ENCODE measurements at places on chromosomes 4 and X. TPM values are rescaled to one million over a fixed set of nuclear protein-coding genes. Genes with fewer than 3 reads are reported as not detected.

CT45A10 gene
- not detected for total RNA-seq

NWD2 gene
- 0.17 TPM for total RNA-seq

TSPAN7 gene
- 54.0 TPM for total RNA-seq

HEPH gene
- total RNA-seq = 2.2 TPM

HHIP gene
- total RNA-seq = 9.7 TPM

PTPN13 gene
- total RNA-seq = 44.1 TPM

TMPRSS11F gene
- not detected for total RNA-seq

- DNase-seq = no peak
Observed at GRCh38 chrX:129525896-129526295, 2.6 kb upstream of the SMARCA1 start.

DNA sequence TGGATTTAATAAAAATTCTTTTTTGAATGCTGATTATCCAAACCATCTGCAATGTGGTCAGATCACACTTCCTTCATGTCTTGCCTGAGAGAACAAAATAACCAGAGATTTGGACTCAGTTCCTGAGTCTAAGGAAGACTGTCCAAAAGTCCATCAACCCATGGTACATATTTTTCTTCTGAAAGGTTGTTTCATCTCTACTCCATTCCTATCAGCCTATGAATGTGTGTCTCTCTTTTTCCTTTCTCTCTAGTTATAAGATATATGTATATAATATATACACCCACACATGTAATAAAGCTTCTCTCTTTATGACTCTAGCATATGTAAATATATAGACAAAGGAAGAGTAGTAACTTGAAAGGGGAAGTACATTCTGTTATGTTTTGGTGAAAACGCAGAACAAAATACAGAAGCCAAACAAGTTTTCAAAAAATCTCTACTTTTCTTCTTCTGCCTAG, 226.9 kb downstream of the ARHGAP24 start:
- no peak for DNase-seq

- no peak for DNase-seq
Observed at GRCh38 chr4:126976850-126977632, 655.7 kb upstream of the INTU start.

GRCh38 chr4:6910340-6910959, 824 bp downstream of the TBC1D14 start:
- peak; percentile 27 for DNase-seq

DNA sequence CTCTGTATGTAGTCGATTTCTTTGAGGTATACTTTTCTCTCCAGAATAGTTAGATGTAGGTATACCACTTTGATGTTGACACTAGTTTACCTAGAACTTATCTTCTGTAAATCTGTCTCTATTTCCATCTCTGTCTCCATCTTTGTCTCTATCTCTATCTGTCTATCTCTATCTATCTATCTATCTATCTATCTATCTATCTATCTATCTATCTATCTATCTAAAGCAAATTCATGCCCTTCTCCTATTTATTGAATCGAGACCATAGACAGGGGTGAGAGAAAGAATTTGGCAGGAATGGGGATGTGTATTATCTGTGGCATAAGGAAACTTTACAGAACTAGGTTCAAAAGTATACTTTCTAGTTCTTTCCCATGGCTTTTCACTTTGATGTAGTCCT, 21.4 kb downstream of the HPRT1 start:
- DNase-seq = no peak

- DNase-seq = peak; percentile 45
Observed at GRCh38 chr4:1711571-1712215, 426 bp downstream of the SLBP start.

DNA sequence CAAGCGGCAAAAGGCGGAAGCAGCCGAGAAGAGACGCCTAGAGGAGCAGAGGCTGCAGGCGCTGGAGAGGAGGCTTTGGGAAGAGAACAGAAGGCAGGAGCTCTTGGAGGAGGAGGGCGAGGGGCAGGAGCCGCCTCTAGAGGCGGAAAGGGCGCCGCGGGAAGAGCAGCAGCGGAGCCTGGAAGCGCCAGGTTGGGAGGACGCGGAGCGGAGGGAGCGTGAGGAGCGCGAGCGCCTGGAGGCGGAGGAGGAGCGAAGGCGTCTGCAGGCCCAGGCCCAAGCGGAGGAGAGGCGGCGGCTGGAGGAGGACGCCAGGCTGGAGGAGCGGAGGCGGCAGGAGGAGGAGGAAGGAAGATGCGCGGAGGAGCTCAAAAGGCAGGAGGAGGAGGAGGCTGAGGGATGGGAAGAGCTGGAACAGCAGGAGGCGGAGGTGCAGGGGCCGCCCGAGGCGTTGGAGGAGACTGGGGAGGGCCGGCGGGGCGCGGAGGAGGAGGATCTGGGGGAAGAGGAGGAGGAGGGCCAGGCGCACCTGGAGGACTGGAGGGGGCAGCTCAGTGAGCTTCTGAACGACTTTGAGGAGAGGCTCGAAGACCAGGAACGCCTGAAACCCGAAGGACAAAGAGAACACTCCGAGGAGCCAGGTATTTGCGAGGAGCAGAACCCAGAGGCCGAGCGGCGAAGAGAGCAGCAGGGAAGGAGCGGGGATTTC, 72.9 kb downstream of the AASDH start:
- no peak for DNase-seq

DNA sequence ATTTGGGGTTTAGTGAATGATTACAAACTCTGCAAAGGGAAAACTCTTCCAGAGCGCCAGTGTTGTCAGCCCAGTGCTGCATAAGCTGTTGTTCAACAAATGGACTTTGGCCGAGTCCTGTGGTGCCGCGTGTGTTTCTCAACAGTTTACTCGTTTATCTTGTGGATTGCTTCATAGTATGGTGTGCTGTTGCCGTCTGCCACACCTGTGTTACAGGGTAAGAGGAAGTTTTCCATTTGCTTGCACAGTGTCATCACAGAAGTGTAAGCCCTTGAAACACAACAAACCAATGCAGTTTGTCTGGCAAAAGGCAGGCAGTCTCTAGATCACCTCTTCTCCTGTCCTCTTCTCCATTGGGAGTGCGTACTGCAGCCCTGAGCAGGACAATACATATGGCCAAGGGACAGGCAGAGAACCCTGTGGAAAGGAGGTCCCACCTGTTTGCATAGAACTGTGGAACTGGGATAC, 66.3 kb downstream of the DCUN1D4 start:
- DNase-seq = no peak

DNA sequence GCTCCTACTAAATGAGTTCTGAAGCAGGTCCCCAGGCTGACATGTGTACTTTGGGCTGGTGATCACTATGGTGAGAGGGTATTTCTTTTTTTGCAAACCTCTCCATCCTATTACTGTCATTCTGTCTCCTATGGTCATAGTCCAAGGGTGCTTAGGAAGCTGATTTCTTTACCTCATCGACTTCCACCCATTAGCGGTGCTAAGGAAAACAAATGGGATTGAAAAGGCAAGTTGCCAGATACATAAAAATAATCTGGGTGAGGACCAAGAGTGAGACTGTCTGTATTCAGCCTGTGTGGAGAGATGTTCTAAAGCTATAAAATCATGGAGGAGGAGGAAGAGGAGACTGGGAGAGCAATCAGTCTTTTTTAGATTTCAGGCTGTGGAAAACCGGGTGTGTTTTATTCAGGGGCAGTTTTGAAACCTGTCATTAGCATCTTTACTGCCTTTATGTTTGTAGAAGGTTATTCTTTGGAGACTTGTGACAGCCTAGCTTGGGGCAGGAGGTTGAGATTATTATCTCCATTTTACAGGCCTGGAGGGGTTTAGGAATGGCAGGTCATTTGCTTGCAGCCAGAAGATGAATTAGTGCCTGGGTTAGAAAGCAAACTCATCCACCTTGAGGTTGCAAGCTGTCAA, 1.9 kb downstream of the TMEM164 start:
- no peak for DNase-seq

DNA sequence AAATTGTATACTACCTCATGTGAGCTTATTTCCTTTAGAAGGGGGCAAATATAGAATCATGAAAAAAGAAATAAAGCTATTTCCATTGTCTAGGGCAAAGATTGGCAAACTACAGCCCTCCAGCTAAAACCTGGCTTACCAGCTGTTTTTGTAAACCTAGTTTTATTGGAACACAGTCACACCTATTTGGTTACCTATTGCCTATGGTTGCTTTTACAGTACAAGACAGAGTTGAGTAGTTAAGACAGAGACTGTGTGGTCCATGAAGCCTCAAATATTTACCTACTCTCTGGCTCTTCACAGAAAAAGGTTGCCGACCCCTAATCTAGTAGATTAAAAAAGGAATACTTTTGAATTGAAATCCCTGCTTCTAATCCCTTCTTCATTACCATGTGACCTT, 88.8 kb upstream of the ENPP6 start:
- no peak for DNase-seq

DNA sequence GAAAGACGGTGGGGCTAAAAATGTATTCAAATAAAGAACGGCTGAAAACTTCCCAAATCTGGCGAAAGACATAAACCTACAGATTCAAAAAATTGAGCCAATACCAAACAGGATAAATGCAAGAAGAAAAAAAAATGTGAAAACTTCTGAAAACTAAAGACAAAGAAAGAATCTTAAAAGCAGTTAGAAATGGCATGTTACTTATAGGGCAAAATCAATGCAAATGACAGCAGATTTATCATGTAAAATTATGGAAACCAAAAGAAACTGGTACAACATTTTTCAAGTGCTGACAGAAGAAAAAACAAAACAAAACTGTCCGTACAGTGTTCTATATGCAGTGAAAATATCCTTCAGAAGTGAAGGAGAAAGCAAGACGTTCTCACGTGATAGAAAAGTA, 239.0 kb downstream of the PDGFC start:
- DNase-seq = no peak

GRCh38 chr4:72886602-72887001, 182.9 kb downstream of the COX18 start:
- DNase-seq = no peak

DNA sequence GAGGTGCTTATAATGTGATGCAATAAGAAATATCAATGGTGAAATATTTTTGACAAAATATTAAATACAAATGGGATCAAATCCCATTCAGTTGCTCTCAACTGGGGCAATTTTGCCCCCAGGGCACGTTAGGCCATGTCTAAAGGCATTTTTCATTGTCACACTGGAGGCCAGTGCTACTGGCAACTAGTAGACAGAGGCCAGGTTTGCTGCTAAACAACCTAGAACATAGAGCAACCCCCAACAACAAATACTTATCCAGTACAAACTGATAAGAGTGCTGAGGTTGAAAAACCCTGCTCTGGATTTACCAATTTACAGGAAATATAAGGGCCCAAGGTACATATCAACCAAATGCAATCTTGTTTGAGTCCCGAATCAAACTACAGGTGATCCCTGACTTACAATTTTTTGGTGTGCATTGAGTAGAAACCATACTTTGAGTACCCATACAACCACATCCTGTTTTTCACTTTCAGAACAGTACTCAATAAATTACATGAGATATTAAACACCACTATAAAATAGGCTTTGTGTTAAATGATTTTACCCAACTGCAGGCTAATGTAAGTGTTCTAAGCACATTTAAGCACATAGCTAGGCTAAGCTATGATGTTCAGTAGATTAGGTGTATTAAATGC, 237.5 kb downstream of the HNRNPD start:
- no peak for DNase-seq

GRCh38 chr4:116849620-116850019, 235.8 kb downstream of the TRAM1L1 start:
- DNase-seq = no peak

Measured in glutamatergic neuron (in vitro differentiated cells).